ENCODE measurements at places on chromosomes 12 and 14.

- no peak for DNase-seq
These were observed 173.8 kb upstream of the DCN start for GRCh38 chr12:91356405-91356804.

DNA sequence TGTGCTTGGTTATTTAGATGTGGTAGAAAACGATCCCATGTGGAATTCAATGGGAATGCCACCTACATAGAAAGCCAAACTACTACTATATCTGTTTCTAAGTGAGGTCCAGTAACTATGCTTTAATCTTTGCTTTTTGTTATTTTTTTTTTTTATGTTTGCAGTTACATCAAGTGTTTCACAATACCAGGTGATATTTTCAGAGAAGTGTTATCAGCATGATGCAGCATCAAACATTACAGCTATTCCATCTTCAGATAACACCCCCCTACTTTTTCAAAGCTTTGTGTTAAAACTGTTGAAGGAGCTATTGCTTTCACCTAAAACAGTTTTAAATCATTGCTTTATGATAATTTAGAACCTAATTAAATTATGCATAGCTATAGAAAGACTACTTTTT is 163.8 kb upstream of the SLC16A7 start:
- DNase-seq: no peak

- no peak for DNase-seq
These were observed 509.5 kb downstream of the TMEM132D start for GRCh38 chr12:129394177-129394825.

DNA sequence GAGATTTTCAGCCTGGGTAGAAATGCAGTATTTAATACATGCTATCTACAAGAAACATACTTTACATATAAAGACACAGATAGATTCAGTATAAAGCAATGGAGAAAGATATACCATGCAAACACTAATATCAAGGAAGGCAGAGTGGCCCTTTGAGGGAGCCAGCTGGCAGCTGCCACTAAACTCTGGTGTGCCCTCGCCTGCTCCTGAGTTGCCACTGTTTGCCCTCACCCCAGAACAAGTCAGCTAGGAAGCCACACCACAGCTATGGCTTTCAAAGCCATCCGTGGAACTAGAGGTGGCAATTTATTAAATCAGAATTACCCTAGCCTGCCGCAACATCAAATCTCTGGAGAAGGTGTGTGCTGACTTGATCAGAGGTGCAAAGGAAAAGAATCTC is 18.3 kb downstream of the PXN start:
- no peak for DNase-seq

- DNase-seq: no peak
These were observed 31.9 kb downstream of the CDKL1 start for GRCh38 chr14:50364792-50365191.

DNA sequence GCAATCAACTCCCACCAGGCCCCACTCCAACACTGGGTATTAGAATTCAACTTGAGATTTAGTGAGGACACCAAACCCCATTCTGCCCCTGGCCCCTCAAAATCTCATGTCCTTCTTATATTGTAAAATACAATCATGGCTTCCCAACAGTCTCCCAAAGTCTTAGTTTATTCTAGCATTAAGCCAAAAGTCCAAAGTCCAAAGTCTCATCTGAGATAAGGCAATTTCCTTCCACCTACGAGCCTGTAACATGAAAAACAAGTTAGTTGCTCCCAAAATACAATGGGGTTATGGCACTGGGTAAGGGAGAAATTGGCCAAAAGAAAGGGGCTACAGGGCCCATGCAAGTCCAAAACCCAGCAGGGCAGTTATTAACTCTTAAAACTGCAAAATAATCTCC is 46.6 kb upstream of the TMTC1 start:
- no peak for DNase-seq

- peak; percentile 89 for DNase-seq
These were observed 91.0 kb downstream of the LRRC74A start for GRCh38 chr14:76917158-76917596.

DNA sequence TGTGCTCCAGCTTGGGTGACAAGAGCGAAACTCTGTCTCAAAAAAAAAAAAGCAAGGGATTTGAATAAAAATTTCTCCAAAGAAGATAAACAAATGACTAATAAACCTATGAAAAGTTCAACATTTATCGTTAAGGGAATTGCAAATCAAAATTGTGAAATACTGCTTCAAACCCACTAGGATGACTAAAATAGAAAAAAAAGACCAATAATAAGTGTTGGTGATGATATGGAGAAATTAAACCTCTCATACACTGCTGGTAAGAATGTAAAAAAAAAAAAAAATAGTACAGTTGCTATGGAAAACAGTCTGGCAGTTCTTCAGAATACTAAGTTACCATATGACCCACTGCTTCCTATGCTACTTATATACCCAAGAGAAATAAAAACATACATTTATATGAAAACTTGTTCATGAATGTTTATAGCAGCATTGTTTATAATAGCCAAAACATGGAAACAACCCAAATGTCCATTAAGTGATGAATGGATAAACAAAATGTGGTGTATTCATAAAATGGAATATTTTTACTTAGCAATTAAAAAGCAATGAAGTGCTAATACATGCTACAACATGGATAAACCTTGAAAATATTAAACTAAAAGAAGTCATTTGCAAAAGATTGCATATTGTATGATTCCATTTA is 39.4 kb upstream of the TMPRSS12 start:
- DNase-seq: no peak

DNA sequence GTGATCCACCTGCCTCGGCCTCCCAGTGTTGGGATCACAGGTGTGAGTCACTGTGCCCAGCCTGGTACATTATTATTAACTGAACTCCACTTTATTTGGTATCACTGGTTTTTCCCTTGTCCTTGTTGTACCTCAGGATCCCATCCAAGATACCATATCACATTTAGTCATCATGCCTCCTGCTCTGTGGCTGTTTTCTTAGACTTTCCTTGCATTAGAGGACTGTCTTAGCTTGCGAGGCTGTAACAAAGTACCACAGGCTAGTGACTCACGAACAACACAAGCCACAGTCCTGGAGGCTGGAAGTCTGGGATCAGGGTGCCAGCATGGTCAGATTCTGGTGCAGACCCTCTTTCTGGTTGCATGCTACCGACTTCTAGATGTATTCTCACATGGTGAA is 12.2 kb downstream of the KLC1 start:
- DNase-seq: no peak

- no peak for DNase-seq
These were observed 1.8 kb downstream of the MARCHF9 start for GRCh38 chr12:57756406-57757341.

DNA sequence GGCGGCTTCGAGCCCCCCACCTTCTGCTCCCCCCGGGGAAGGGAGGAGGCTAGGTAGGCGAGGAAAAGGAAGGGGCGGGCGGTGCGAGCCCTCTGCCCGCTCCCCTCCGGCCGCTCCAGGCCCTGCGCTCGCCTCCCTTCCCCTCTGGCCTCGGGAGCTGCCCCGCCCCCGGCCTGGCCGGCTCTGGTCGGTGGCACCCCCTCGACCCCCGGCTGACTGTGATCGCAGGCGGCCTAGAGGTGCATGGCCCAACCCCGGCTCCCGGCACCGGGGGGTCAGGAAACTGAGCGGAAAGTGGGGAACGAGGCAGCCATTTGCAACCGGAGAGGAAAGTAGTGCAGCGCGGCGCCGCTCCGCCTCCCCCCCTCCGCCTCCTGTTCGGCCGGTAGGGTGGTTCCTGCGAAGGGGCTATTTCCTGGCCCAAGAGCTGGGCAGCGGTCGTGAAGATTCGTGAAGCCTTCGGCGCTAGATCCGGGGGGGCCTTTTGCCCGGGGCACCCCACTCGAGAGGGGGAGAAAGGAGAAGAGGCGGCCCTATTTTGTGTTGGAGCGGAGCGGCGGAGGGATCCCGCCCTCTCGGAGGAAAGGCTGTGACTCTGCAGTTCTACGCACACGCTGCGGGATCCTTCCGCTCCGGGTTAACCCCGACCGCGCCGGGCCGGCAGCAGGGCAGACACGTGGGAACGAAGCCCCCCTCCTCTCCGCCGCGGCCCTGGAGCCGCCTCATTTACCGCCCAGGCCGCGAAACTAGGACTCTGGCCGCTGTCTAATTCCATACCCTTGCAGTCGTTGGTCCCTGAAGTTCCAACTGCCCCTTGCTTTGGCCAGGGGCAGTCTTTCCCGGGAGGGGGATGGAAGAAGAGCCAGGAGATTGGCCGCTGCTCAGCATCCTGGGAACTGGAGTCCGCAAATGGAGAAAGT is at the start of gene KMT2D:
KMT2D (minus strand) TSS at position 558 of the 920 bp plus-strand sequence. CDS start 5,470 bp downstream, outside the sequence.
- DNase-seq: peak; percentile 95

DNA sequence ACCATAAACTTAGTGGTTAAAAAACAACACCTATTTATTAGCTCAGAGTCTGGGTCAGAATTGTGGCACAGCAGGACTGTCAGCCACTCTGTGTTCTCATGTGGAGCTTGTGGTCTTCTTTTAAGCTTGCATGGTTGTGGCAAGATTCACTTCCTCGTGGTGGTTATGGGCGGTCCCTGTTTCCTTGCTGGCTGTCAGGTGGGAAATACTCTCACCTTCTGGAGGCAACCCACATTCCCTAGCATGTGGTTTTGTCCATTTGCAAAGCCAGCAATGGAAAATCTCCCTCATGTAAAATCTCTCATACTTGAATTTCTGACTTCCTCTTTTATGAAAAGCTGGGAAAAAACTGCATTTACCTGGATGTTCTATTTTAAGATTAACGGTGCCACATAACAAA is 229.8 kb downstream of the ALX1 start:
- no peak for DNase-seq

- DNase-seq: no peak
These were observed 43.3 kb upstream of the PLEKHG6 start for GRCh38 chr12:6266971-6267721.

GRCh38 chr14:65170768-65171507 is 68.6 kb upstream of the MAX start:
- DNase-seq: no peak

GRCh38 chr12:45260104-45260815 is 44.4 kb downstream of the ANO6 start:
- DNase-seq: peak; percentile 62

DNA sequence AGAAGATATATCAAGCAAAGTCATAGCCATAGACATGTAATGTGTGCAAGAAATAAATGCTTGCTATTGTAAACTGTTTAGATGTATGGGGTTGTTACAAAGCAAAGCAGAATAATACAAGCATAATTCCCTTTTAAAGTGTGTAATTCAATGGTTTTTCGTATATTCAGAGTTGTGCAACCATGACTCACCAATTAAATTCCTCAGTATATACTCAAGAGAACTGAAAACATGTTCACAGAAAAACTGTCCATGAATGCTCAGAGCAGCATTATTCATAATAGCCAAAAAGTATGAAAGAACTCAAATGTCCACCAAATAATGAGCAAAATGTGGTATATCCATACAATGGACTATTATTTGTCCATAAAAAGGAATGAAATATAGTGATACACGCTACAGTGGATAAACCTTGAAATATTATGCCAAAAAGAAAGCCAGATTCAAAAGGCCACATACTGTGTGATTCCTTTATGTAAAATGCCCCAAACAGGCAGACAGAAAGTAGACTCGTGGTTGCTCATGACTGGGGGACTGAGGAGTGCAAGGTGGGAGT is 9.3 kb downstream of the GXYLT1 start:
- DNase-seq: no peak

- peak; percentile 77 for DNase-seq
These were observed 13.9 kb upstream of the CACNA2D4 start for GRCh38 chr12:1932264-1932777.

- no peak for DNase-seq
These were observed 124.8 kb upstream of the CPM start for GRCh38 chr12:69057742-69058141.

DNA sequence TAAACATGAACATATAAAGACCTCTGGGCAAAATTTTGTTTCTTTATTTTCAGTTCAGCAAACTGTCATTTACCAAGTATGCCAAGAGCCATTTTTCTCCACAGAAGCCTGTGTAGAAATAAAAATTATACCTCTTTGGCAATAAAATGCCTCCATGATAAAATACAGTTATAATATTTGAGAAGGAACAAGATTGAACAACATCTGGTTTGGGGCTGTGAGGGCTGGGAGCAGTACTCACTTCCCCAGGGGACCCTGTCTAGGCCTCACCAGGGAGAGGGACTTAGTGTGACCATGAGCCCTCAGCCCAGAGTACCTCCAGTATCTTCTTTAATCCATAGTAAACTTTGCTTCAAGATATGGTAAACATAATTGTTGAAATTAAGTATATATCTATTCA is 65.1 kb downstream of the DAAM1 start:
- DNase-seq: no peak

DNA sequence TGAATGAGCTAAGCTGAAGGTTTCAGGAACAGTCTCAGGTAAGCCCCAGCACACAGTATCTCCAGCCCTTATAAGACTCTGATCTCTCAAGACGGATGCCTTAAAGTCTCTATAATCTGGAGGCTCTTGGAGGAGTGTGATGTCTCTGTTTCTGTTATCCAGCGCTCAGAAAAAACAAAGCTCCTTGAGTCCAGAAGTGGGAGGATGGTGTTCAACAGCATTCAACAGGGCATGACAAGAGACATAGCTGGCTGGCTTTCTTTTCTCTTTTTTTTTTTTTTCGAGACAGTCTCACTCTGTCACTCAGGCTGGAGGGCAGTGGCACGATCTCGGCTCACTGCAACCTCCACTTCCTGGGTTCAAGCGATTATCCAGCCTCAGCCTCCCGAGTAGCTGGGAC is 31.6 kb upstream of the TESC start:
- DNase-seq: no peak

DNA sequence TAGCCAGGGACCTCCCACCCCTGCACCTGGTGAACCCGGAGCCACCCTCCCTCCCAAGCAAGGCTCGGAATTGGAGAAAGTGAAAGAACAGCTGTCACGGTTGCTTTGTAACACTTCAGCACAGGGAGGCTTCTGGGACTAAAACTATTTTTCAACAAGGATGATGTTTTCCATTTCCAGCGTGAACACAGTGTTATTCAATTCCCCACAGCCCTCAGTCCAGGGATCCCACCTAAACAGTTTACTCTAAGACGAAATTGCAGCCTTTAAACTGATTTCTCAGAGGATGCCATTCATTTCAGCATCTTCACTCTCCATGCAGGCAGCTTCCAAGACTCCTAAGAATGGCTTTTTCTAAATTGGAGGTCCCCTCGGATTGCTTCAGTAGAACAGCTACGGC is 229.2 kb downstream of the SLC15A4 start:
- no peak for DNase-seq

DNA sequence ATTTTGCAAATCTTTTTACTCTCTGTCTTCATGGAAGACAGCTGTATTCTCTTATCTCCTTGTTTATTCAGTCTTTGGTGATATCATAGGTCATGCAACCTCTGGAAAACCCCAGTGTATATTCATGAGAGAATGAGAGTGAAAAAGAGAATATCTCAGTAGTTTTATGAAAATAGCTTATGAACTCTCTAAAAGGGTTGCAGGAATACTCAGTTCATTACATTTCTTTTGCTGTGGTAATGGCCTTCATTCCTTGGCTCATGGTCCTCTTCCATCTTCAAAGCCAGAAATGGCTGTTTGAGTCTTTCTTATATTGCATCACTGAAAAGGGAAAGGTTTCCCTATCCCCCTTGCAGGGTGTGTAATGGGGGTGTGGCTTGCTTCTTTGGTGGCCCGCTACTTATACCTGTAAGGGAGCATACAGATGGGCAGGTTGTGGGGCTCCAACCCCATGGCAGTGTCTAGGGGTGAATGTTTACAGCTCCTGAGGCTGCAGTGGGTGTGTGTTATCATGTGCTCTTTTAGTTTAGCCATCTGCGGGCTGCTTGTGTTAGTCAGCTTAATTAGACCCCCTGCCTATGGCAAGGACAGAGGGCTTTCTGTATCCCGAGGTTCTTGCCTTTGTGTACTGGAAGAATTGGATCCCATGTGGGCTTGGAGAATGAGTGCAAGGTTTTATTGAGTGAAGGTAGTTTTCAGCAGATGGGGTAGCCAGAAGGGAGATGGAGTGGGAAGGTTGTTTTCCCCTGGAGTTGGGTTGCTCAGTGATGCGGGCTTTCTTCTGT is 150.2 kb downstream of the CCDC91 start:
- no peak for DNase-seq
